ENCODE measurements at places on chromosomes 1 and 21. TPM values are rescaled to one million over a fixed set of nuclear protein-coding genes. Genes with fewer than 3 reads are reported as not detected.

Gene CD1B
- total RNA-seq = not detected

Gene USP24
- total RNA-seq = 25.4 TPM

Gene FCER1A
- total RNA-seq = not detected

Gene KCNN3
- total RNA-seq = 2.1 TPM

Gene RXRG
- total RNA-seq = 13.1 TPM

Gene RGS2
- total RNA-seq = 92.2 TPM

Gene RPL22
- total RNA-seq = 774 TPM

Gene AVPR1B
- not detected for total RNA-seq

Gene CYP2J2
- 0.08 TPM for total RNA-seq

Gene KIRREL1
- total RNA-seq = 48.7 TPM

Gene FCRLA
- 0.53 TPM for total RNA-seq

Gene NBPF6
- not detected for total RNA-seq

Gene HES3
- not detected for total RNA-seq

Gene LMX1A
- total RNA-seq = 0.69 TPM

Gene NTNG1
- total RNA-seq = 12.2 TPM

Gene LRRC8C
- 2.2 TPM for total RNA-seq

Gene CFHR1
- total RNA-seq = not detected

Gene BRINP3
- total RNA-seq = 24.8 TPM

Gene WDTC1
- 11.1 TPM for total RNA-seq

Gene NRDC
- total RNA-seq = 90.2 TPM

Gene CYP4A11
- not detected for total RNA-seq

Gene TMEM200B
- 1.8 TPM for total RNA-seq

Gene TCHHL1
- total RNA-seq = not detected

Gene AADACL3
- not detected for total RNA-seq

Gene LYSMD1
- 29.7 TPM for total RNA-seq

Gene FALEC
- total RNA-seq = 2.8 TPM

Gene CDA
- total RNA-seq = 0.27 TPM
